Naive B cell (primary cell): ENCODE measurements at places on chromosomes 4 and X.
A peak's percentile ranks its signal among the peaks of the same experiment; 100 is the strongest.

GRCh38 chr4:70728091-70728490 lies 6.3 kb downstream of the RUFY3 start:
- DNase-seq: no peak

- DNase-seq: no peak
Observed at GRCh38 chr4:141027421-141027820, 105.8 kb downstream of the RNF150 start.

- DNase-seq: no peak
Observed at GRCh38 chr4:78936989-78937388, 2.2 kb downstream of the PAQR3 start.

DNA sequence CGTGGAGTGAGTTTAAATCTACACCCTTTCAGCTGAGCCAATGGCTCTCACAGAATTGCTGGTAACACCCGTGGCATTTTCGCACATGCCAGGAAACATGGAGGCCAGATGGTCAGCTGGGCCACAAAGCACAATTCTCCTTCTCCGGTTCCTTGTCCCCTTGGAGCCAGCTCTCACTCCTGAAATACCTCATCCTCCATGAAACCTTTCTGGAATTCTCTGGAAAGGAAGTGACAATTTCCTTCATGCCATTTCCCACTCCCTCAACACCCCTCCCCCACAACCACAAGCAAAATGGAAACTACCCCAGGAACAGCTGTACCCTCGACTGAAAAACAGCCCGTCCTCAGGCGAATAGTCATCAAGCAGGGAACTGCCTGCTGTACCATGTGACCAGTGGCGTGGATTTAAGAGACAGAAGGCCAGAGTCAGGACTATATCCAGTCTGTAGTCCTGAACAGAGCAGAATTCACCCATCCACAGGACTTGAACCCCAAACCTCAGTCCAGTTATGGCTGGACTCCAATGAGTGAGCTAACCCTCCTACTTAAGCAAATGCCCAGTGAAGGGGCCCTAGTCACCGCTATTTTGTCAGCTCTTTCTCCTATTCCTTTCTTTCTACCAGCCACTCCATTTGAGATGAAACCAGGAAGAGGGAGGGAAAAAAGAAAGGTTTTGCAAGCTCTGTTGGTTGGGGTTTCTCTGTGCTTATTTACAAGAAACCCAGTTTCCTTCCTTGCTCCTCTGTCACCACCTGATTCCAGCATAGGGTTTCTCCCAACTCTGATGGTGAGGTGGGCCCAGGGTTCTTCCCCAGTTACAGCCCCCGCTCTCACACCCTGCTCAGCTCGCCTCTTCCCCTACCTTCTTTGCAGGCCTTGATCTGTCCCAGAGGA lies 24.5 kb downstream of the ELF4 start:
- DNase-seq: no peak

GRCh38 chrX:45050558-45050957 lies 150.1 kb downstream of the DIPK2B start:
- no peak for DNase-seq

- no peak for DNase-seq
Observed at GRCh38 chr4:14920237-14920636, 82.0 kb upstream of the CPEB2 start.

DNA sequence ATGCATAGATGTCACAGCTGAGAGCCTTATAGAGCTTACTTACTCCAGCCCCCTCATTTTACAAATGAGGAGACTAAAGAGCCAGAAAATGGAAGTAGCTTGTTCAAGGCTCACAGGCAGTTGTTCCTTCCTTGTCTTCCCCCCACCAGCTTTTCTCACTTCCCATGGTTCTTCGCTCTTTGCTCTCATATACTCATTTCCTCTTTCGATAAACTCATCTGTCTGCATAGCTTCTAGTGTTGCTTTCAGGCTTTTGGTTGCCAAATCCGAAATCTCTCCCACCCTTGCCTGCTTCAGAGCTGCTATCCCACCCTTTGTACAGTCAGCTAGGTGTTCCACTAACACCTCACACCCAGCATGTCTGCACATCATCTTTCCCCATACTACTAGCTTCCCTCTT lies 25.0 kb upstream of the GJB1 start:
- peak; percentile 61 for DNase-seq

DNA sequence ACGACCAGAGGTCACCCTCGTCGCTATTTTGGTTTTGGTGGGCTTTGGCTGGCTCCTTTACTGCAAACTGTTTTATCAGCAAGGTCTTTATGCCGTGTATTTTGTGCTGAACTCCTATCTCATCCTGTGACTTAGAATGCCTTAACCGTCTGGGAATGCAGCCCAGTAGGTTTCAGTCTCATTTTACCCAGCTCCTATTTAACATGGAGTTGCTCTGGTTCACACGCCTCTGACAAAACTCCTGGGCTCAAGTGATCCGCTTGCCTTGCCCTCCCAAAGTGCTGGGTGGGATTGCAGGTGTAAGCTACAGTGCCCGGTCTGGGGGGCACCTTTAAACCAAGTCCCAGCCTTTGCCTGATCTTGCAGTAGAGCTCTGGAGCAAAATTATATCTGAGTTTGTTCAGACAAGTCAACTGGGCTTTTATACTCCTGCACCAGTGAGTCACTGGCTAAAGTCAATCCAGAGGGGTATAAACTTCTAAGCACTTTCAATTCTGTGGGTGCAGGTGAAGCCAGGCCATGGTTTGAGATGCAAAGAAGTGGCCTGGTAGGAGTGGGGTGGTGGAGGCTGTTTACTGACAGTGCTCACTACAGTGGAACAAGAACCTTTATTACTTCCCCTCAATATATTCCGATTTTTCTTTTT lies 50.2 kb downstream of the MGST2 start:
- DNase-seq: no peak

DNA sequence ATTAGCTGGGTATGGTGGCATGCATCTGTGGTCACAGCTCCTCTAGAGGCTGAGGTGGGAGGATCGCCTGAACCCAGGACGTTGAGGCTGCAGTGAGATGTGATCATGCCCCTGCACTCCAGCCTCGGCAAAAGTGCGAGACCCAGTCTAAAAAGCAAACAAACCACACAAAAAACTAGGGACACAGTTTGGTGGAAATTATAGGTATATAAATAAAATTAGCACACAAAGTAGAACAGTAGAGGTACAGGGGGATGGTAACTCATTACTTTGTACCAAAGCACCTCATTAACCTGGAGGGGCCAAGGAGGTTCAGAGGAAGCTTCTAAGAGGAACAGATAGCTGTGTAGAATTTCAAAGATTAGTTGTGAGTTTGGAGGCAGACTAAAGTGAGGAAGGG lies 5.1 kb downstream of the VBP1 start:
- no peak for DNase-seq

DNA sequence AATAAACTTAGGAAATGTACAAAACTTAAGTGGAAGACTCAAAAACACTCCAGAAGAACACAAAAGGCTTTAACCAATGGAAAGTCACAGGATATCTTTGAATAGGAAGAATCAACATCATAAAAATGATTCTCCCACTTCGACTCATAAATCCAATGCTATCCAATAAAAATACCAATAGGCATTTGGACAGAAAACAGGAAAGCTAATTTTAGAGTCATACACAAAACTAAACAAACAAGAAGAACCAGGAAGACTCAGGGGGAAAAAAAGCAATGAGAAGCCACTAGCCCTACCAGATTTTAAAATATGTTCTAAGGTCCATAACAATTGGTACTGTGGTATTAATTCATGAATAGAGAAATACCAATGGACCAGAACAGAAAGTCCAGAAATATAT lies 28.2 kb downstream of the SLC9A7 start:
- no peak for DNase-seq

GRCh38 chr4:139950568-139950967 lies 203.4 kb downstream of the MAML3 start:
- DNase-seq: no peak

DNA sequence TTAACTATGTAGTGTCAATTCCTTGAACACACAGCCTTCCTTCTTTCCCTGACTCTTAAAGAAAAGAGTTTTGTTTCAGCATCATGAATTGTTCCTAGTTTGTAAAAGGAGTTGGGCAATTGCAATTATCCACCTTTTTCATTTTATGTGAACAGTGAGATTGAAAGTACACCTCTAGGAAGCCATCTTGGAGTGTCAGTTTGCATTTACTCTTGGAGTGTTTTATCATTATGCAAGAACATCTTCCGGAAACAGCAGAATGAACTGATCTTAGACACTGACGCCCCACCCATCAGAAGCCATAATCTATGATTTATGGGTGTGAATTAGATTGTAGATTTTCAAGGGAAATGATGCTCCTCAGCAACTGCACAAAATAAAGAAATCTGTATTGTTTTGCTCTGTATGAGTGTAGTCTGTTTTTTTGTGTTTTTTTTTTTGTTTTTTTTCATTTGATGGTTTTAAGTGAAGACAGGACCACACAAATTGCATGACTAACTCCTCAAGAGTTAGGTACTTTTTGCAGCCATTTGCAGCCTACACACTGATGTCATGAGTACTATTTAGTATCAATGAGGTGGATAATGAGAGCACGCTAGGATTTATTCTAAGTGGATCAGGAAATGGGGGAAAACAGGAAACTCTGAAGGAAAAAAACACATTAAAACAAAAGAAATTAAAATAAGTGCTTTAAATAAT lies 19.5 kb upstream of the FGF2 start:
- DNase-seq: no peak

DNA sequence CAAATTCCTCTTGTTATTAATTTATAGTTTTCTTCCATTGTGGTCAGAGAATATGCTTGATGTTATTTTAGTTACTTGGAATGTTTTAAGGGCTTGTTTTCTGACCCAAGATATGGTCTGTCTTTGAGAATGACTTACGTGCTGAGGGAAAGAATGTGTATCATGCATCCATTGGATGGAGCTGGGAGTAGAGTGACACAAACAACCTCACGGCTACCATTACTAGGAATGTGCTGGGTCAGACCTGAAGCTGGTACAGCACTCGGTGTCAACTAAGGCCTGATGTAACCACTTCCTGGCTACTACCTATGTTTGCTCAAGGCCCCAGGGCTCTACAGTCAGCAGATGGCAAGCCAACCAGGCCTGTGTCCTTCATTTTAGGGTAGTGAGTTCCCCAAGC lies 257.8 kb downstream of the FAT4 start:
- DNase-seq: no peak

DNA sequence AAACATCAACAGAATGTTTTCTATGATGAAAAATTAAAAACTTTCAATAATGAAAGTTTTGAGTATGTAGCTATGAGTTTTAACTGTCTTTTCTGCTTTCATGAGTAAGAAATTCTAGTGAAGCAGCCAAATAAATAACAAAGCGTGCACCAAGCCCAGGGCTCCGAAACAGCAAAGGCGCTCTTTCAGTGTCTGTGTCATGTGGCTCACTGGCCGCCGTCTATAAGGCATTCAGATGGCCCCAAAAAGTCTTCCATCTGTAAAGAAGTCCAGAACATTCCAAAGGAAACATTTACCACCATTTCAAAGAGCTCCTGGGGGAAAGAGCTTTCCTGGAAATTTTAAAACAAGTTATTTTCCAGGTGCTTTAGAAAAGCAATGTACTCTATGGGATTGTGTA lies 139.9 kb downstream of the AFAP1 start:
- DNase-seq: no peak

DNA sequence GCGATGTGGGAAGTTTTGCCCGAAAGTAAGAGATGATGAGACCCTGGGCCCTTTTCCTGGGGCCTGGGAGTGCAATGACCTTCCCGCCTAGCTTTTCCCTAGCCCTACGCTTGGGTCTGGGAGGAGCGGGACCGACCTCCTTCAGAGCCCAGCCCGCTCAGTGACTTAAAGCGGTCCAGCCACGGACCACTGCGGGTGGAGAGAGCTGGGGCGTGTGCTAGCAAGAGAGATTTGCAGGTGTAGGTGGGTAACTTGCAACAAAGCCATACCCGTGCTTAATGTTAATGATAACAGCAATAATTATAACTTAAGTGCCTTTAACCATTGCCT lies 503 bp upstream of the PDE5A start:
- no peak for DNase-seq

DNA sequence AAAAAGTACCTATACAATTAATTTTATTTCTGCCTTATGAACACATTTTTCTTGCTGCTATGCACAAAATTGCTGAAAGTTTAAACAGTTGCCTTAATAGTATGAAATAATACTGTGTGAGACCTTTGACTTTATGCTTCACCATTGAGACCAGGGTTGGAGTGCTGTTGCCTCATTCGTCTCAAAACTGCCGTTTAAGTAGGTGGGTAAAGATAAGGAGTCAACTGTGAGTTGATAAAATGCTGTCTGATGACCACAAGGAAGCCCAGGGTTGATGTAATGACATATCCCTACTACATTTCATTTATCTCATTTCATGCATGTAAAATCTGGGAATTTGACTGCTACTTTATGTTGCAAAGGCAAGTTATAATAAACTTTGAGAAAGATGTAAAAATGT lies 23.4 kb downstream of the STK26 start:
- DNase-seq: no peak

GRCh38 chr4:116480546-116480945 lies 604.8 kb downstream of the TRAM1L1 start:
- DNase-seq: no peak
